ENCODE measurements at places on chromosomes 1 and 21. TPM values are rescaled to one million over a fixed set of nuclear protein-coding genes. Genes with fewer than 3 reads are reported as not detected.

Gene CYP4A22
- not detected for total RNA-seq

Gene CYP4A11
- not detected for total RNA-seq

Gene ANKRD34A
- 2.0 TPM for total RNA-seq

Gene RGS13
- total RNA-seq: not detected

Gene OLIG2
- 0.46 TPM for total RNA-seq

Gene MNDA
- not detected for total RNA-seq

Gene USH2A
- not detected for total RNA-seq

Gene ROR1
- total RNA-seq: 131 TPM

Gene ZDHHC18
- total RNA-seq: 25.5 TPM

Gene KHDRBS1
- 95.1 TPM for total RNA-seq

Gene RPAP2
- 30.5 TPM for total RNA-seq

Gene CATSPERE
- 1.5 TPM for total RNA-seq

Gene CFAP74
- total RNA-seq: not detected

GRCh38 chr21:23886828-23887724 lies 1720.2 kb downstream of the MRPL39 start:
- DNase-seq: no peak

DNA sequence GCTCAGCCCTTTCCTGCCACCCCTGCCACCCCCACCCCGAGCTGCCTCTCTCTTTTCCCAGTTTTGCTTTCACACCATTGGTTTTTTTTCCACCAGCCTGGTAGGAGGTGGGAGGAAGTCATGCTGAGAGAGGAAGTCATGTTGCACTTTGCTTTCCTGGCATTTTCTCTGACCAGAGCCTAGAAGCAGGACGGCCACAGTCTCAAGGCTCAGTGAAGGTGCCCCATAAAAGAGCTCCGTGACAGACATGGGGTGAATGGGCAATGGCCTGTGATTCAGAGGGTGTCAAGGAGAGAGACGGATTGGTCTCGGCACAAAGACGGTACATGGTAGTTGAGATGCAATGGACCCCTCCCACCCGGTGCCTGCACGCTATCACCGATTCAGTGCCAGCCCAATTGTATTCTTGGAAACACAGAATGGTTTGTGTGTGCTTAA lies 42.1 kb upstream of the DMRTB1 start:
- DNase-seq: no peak

- no peak for DNase-seq
These were observed 14.6 kb downstream of the NGF start for GRCh38 chr1:115323366-115324004.

DNA sequence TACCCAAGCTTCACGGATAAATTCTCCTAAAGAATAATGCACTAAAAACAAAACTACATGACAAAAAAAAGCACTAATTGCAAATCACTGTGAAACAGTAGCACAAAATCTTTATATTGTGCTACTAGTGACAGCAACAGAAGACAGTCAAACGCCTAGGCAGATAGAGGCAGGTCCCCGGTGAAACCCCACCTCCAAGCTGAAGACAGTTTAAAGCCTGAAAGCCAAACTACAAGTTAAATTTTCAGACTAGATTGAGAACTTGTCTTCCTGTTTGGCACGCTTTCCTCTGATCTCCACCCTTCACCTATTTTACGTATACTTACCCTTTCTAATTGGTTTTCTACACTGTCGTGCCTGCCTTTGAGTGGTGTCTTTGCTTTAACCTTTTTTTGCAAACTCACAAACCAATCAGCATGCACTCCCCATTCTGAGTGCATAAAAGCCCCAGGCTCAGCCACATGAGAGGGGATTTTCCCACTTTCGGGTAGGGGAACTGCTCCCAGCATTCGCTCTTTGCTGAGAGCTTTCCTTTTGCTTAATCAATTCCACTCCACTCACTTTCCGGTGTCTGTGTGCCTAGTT lies 3.6 kb upstream of the BACH1 start:
- DNase-seq: no peak

- no peak for DNase-seq
These were observed 4.4 kb upstream of the BARHL2 start for GRCh38 chr1:90721210-90722194.

- peak; percentile 38 for DNase-seq
These were observed 79.0 kb downstream of the SYT2 start for GRCh38 chr1:202631076-202631923.

GRCh38 chr21:44370027-44370735 lies 16.8 kb downstream of the TRPM2 start:
- DNase-seq: no peak

DNA sequence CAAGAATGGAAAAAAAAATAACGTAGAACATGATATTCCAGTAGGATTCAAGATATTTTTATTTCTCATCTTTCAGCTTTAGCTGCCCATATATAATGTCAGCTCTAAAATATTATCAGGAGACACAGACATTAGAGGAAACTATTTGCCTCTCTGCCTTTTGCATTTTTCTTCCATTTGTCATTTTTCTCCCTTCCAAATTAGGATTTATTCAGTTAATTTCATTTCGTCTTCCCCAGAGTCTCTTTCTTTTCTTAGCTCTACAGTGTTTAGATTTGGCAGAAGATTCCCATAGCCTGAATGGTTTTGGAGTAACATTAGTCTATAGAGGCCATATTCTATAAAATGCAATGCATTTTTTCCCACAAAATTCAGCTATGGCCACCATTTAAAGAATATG lies 5.1 kb upstream of the ENAH start:
- DNase-seq: no peak

DNA sequence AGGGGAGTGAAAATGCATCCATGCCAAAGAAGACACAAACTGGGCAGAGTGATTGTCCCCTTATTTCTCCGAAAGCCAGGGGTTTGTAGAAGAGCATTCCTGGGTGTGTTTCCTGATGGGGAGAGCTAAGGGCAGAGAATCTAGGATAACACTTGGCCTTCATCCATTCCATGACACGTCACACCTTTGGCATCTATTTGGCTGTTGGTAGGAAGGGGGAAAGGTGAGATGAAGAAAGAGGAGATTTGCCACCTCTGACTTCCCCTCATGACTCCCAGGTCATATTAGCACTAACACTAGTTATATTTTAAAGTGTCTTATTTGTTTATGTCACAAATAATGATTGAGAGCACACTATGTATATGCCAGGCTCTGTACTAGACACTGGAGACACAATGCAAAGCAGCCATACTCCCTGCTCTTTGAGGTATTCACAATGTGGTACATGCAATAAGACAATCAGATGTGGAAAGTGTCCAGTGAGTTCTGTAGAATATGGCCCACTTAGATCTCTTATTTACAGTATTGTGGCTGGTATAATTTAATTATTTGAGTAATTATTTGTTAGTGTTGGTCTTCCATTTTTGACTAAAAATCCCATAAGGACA lies 54.5 kb upstream of the GADD45A start:
- no peak for DNase-seq

- DNase-seq: no peak
These were observed 132.7 kb downstream of the ACTL8 start for GRCh38 chr1:17887661-17888371.

GRCh38 chr1:157353546-157353945 lies 198.8 kb downstream of the FCRL5 start:
- DNase-seq: no peak

DNA sequence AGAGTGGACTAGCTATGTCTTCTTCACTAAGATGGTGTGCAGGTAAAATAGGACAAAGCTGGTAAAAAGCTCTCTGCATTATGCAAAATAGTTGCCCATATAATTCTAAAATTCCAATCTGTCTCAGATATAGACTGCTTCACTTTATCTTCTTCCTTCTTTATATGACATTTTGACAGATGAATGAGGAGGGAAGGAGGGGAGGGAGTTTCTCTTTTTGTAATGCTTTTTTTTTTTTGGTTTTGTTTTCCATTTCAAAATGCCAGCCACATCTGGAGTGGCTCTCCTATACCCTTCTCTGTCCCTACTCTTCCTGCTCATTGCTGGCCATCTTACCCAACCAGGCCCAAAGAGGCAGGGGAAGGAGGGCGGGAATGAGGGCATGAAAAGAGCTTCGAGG lies 24.2 kb upstream of the JUN start:
- no peak for DNase-seq

DNA sequence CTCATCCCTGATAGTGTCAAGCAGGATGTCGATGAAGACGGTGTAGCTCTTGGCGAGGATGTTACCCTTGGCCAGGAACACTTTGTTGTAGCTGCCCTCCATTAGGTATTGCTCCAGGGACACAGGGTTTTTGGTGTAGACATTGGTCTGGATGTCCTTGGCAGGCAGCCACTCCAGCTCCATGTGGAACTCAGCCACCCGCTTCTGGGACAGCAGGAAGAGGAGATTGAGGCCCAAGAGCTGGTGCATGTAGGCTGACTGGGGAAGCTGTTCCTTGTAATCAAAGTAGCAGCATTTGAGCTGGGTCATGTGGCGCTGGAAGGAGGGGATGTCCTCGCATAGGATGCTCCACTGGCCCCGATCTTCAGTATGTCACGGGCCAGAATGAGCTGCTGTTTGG lies 9.5 kb downstream of the IL6R start:
- peak; percentile 47 for DNase-seq

DNA sequence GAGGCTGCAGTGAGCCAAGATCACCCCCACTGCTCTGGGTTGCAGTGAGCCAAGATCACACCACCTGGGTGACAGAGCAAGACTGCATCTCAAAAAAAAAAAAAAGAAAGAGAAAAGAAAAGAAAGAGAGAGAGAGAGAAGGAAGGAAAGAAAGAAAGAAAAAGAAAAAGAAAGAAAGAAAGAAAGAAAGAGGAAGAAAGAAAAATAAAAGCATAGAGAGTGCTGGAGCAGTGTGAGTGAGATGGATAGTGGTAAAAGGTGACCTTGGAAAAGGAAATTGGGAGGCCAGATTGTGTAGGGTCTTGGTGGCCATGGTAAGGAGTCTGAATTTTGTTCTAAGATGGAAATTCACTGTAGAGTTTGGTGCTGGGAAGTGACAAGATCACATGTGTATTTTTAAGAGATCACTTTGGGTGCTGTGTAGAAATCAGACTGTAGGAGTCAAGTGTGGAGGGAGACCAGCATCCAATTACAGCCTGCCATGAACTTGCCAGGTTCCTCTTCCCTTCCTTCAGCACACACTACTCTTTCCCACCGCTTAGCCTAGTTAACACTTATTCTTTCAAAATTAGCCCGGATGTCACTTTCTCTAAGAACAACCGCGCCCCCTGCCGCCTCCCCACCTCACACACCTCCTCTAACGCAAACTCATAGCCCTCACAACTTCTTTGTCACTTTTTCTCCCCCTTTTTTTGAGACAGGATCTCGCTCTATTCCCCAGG lies 17.9 kb downstream of the MTX1 start:
- DNase-seq: no peak

- DNase-seq: peak; percentile 36
These were observed 10.7 kb downstream of the SPATC1L start for GRCh38 chr21:46173573-46173972.

DNA sequence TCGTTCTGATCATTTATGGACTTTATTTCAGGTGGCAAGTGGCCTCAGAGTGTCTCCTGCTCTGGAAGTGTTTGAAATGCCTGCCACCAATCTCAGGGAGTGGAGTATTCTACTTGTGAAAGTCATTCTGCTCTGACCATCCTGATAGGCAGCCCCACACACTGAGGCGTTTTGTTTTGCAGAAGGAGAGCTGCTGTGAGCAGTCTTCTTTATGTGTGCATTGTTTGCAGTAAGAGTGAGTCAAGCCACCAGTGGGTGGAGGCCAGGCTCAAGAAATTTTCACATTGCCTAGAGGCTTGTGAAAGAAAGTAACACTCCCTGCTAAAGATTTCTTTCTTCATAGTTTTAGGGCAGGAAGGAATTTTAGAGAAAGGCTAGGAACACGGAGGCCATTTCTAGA lies 204.4 kb downstream of the SLC35F3 start:
- DNase-seq: no peak

- DNase-seq: no peak
These were observed 1602.9 kb downstream of the KCNT2 start for GRCh38 chr1:195005338-195005737.

- DNase-seq: no peak
These were observed 45.7 kb downstream of the NTPCR start for GRCh38 chr1:232996143-232996542.

GRCh38 chr1:235027076-235027861 lies 101.4 kb downstream of the TOMM20 start:
- DNase-seq: no peak

DNA sequence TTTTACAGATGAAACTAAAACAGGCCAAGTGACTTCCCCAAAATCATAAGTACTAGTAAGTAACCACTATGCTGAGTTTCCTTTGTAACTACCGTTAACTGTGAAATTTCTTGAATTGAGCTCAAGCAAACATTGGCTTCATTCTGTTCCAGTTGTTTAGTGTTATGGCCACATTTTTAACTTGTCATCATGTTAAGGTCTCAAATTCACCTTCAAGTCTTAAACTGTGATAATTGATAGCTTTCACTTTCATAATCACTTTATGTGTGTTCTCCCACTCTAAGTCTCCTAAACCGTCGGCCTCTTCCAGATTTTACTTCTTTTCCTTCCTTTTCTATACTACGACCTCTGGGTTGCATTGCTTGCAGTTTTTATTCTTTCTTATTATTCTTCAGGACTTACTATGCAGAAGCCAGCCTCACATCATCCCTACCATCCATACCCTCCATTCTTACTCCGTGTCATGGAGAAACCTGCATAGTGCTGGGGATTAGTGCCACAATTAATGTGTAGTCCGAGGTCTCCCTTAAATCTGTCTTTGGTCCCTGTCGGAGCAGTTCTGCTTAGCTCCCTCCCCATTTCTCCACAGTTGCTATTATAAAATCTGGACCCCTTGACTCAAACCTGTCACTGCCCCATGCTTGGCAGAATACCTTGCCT lies 5.8 kb downstream of the KIF1B start:
- DNase-seq: no peak

GRCh38 chr1:247104965-247105364 lies 809 bp upstream of the ZNF669 start:
- no peak for DNase-seq

DNA sequence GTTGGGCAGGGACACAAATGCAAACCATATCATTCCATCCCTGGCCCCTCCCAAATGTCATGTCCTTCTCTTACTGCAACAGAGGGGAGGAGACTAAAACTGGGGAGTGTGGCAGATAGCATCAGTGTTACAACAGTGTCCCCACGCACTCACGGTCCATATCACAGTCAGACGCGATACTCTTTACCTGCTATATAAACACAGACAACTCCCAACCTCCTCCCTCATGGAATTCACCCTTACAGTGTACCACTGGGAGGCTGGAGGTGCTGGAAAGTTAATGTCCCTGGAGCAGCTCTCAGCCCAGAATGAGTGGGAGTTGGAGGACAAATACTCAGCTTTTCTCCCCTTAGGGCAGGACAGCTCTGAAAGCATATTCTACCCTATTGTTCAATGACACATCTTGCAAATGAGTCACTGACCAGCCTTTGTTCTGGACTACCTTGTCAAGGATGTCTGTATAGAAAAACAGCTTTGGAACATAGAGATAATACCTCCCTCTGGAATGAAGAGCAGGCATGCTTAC lies 445.9 kb downstream of the SETD4 start:
- DNase-seq: no peak

DNA sequence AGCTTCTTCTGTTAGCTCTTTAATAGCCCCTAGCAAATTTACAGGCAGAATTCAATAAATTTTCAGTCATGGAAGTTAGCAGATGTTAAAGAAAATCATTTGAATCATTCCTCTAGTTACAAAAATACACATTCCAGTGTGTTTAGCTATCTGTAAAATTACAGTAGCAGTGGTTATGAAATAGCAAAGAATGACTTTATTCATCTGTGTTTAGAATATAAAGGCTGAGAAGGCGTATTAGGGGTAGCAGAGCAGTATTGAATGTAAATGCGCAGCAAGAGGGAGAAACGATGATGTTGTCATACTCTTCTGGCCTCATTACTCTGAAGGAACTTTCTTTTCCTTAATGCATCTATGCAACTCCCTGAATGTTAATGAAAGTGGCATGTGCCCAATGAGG lies 106.2 kb upstream of the CYYR1 start:
- DNase-seq: no peak

Data from chondrocyte (in vitro differentiated cells).